ENCODE measurements at places on chromosomes 7 and 10.

DNA sequence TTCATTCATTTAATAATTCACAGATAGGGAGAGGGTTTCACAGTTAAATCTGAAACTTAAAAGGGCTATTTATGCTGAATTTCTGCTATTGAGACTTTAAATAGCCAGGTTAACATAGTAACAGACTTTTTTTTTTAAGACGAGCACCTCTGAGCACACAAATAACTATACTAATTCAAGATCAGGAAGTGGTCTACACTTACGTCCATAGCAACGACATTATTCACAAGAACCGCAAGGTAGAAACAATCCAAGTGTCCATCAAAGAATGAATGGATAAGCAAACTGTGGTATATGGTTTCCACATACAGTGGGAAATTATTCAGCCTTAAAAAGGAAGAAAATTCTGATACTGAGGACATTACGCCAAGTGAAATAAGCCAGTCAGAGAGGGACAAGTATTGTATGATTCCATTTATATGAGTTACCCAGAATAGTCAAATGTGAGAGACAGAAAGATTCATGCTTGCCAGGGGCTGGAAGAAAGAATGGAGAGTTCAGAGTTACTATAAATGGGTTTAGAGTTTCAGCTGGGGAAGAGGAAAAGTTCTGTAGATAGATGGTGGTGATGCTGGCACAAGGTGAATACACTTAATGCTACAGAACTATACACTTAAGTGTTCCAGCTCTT is 140.3 kb upstream of the LAMB4 start:
- no peak for DNase-seq

DNA sequence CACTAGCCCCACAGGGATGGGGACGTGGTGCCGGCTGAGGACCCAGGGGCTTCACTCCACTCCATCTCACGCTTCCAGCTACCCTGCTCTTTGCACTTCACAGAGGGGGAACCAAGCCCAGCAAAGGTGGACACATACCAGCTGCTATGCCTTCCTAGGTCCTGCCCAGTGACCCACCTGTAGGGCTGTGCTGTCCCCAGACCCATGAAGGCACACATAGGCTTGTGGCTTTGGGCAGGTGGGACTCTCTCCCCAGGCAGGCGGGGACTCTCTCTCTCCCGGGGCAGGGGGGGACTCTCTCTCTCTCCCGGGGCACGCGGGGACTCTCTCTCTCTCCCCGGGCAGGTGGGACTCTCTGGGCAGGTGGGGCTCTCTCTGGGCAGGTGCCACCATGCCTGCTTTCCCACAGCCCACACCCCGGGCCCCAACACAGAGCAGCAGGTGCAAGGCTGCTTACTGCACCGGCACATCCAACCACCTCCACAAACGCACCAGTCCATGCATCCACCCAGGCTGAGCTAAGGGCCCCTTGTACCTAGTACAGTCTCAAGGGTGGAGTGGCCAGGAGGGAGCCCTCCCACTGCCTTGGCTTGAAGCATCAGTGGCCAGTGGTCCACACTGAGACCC is 13.8 kb upstream of the GPR146 start:
- no peak for DNase-seq

DNA sequence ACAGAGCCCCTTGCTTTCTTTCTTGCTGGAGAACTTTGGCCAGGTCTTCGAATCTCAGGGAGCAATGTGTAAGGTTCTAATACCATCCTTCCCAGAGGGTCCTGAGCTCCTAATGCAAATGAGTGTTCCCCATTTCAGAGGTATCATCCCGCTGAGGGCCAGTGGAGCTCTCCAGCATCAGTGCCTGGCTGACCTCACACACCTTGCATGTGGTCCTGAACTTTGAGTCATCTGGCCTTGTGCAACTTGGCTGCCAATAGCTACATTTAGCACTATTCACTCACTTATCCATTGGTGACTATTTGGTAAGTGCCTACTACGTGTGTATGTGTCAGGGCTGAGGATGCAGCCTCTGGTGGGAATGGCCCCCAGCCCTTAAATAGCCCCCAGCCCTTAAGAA is 48.4 kb upstream of the HABP2 start:
- no peak for DNase-seq

DNA sequence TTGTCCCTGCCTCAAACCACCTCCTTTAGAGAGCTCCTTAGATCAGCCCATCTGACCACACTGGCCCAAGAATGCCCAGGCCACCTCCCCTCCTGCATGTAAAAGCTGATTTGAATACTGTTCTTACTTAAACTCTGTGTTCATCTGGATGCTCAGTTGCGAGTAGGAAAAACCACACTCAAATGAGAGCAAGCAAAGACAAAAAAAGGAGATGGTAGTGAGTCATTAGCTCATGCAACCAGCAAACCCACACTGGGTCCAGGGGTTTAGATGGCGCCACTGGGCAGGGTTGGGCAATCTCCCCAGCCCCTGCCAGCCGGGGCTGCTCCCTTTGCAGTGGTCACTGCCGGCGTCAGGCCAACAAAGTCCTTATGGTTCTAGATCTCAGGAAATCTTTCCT is 32.7 kb downstream of the TSPAN15 start:
- no peak for DNase-seq

DNA sequence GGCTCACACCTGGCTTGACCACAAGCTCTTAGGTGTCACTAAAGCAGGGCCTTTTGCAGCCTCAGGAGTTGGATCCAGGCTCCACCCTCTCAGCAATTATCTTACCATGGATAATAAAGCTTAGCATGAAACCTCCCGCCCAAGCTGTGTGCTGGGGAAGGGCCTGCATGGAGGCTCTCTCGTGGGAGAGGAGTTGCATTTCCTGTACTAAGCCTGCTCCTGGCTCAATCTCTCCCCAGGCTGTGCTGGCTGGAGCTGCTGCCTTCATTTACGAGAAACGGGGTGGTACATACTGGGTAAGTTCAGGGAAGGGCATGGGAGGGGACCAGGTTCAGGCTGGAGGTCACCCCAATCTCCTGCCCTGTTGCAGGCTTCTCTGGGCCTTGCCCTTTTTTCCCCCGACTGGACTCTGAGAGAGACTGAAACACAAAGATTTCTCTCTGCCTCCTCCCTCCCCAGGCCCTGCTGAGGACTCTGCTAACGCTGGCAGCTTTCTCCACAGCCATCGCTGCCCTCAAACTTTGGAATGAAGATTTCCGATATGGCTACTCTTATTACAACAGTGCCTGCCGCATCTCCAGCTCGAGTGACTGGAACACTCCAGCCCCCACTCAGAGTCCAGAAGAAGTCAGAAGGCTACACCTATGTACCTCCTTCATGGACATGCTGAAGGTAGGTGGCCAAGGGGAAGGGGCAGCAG is 2.7 kb downstream of the TMEM176A start:
- no peak for DNase-seq

GRCh38 chr7:107715531-107715930 is 28.4 kb upstream of the CBLL1 start:
- DNase-seq: no peak

- no peak for DNase-seq
Observed at GRCh38 chr10:4844864-4845263, 18.9 kb downstream of the AKR1E2 start.

DNA sequence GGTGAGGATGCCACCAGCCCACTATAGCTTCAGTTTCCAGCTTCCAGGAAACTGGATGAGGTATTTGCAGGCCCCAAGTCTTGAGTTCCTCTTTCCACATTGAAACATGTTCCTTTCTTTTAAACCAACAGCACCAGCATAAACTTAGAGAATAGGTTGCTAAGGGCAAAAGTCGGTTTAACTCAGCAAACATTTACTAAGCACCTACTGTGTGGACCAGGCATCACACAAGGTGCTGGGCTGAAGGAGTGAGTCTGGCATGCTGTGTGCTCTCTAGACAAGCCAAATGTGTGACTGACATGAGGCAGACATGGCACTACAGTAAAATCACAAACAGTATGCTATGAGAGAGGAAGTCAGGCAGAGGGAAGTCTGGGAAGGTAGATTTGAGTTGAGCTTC is 11.0 kb upstream of the RASSF4 start:
- no peak for DNase-seq

DNA sequence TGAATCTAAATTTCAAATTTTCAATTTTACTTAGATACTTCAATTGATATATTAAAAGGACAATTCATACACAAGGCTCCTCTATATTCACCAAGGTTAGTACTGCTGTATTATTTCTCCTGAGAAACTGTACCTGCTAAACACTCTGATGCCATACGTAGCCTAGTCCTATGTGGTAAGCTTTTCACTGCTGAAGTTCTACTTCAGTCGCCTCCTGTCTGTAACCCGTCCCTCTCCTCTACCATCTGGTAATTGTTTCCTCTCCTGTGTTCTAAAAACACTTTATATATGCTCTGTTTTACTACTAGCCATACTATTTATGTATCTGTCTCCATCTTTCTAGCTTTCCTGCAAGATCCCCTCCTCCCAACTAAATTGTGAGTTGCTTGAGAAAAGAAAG is 20.2 kb downstream of the PDZD8 start:
- DNase-seq: no peak

DNA sequence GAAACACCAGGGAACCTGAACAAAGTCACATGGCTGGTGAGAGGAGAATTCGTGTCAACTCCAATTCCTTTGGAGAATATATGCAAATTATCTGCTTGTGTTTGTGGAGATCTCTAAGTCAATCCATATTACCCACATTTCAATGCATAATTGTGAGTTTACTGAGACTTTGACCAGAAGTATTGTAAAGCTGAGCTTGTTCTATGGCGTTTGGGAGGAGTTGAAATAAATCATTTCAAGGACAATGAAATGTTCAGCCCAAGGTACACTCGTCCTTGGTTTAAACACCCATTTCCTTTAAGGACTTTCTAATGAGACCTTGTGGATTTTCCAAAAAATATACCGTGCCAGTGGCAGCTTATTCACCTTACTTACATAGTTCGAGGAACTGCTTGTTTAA is 186.6 kb upstream of the HDAC9 start:
- no peak for DNase-seq

- DNase-seq: no peak
Observed at GRCh38 chr10:110802090-110802489, 69.6 kb upstream of the PDCD4 start.

DNA sequence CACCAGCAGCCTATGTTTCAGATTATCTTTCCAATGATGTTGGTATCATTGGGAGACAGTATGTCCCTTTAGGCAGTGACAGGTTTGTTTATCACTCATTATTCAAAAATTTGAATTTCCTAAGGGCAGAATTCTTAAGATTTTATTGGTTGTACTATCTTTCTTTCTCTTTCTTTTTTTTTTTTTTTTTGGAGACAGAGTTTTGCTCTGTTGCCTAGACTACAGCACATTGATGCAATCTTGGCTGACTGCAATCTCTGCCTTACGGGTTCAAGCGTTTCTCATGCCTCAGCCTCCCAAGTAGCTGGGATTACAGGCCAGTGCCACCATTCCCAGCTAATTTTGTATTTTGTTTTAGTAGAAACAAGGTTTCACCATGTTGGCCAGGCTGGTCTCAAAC is 111.2 kb downstream of the PON1 start:
- no peak for DNase-seq

GRCh38 chr10:22621726-22622125 is 92.7 kb downstream of the PIP4K2A start:
- no peak for DNase-seq

- no peak for DNase-seq
Observed at GRCh38 chr7:137439829-137440825, 96.6 kb upstream of the PTN start.

DNA sequence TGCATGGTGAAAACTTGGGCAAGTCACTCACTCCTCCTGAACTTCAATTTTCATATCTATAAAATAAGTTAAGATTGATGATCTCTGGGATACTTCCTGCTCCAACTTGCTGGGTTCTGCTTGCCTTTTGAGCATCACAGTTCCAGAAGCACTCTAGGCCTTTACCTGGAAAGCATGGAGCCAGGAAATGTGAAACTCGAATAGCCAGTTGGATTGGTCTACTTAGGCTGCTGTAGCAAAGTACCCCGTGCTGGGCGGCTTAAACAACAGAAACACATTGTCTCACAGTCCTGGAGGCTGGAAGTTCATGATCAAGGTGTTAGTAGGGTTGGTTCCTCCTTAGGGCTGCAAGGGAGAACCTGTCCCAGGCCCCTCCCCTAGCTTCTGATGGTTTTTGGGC is 64.5 kb downstream of the NAMPT start:
- DNase-seq: no peak

- no peak for DNase-seq
Observed at GRCh38 chr7:137591421-137591837, 247.9 kb upstream of the PTN start.

DNA sequence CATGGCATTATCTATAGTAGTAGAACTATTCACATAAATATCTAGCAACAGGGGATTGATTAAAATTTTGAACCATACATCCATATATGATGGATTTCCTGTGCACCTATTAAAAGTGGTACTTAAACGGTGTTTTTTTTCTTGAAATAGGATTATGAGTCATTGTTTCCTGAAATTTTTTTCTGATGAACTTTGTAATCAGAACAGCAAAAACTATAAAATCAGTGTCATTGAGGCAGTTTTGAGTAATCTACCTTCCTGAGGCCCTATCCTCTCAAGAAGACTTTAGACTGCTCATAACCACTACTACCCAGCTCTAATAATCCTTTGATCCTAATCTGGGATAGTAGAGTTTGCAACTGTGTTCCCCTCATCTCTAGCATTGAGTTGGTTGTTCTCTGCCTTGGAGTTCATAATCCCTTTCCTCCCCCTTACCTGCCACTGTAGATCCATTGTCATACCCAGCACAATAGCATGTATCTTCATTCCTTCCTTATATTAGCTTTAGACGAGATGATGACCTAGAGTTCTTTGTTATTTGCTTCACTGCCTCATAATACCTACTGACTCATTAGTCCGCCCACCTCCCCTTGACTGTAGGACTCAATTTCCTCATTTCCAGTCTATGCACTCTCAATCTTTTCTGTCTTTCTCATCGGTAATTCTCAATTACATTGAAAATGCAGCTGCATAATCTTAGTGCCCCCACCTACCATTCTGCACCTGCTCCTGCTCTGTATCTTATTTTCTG is 133.4 kb downstream of the LRRC4 start:
- DNase-seq: no peak

DNA sequence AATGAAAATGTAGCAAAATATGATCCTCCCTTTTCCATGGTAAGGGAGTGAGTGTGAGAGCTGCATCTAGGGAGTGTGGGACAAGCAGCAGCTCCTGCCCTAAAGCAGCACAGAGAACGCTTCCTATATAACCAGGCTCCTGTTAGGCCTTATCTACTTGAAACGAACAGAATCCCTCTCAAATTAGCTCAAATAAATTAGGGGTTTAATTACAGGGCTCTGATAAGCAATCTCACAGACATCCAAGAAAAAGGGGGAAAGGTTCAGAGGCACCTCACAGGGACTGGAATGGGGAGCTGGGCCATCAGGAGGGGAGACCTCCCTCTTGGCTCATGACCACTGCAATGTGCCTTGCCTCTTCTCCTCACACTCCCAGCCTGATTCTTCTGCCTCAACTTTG is 57.9 kb downstream of the PLPP4 start:
- no peak for DNase-seq

GRCh38 chr7:32319012-32319382 is 171.2 kb downstream of the LSM5 start:
- DNase-seq: no peak

Data from nucleus accumbens (tissue), 56 donors.